ENCODE measurements at places on chromosomes 1 and 21.

GRCh38 chr1:228837817-228838716 is 102.8 kb downstream of the RHOU start:
- DNase-seq: peak; percentile 59

DNA sequence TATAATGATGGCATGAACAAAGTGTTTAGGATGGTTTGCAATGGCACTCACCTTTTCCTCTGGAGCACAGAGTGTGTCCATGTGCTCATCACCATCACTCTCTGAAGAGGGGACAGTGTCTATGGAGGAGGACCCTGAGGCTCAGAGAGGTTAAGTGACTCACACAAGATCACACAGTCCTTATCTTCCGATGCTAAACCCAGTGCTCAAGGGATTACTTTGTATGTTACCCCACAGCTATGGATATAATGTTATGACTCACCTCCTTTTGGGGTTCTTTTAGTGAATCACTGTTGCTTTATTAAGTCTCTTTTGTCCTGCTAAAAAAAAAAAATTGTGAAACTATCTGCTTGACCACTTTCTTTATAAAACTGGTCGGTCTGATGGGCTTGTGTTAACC is 67.6 kb downstream of the TENT5C start:
- DNase-seq: no peak

DNA sequence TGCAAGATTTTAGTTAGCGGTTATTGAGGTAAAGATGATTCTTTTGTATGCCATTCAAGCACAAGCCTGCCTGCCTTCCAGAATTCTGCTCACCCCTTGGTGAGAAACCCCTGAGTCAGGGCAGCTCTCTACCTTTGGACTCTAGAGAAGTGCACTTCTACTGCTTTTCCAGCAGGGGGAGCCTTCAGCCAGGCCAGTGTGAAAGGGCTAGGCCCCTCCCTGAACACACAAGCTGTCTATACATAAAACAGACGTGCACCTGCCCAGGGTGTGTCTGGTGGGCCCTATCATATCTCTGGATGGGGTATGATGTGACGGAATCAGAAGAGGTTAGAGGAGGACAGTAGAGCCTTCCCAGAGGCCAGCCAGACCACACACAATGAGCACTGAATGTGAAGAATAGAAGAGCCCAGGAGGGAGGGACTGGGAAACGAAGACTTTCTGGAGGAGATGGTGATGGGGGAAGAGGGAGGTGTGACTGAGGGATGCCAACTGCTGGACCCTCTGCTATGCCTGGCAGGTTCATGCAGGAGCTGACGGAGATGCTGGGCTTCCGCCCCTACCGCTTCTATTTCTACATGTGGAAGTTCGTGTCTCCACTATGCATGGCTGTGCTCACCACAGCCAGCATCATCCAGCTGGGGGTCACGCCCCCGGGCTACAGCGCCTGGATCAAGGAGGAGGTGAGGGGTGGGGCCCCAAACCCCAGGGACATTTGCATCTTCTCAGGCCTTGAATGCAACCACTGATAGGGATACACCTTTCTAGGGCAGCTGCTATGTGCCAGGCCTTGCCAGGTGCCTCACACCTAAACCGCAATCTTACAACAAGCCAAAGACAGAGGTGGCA is 13.0 kb upstream of the KCNC4 start:
- peak; percentile 40 for DNase-seq

DNA sequence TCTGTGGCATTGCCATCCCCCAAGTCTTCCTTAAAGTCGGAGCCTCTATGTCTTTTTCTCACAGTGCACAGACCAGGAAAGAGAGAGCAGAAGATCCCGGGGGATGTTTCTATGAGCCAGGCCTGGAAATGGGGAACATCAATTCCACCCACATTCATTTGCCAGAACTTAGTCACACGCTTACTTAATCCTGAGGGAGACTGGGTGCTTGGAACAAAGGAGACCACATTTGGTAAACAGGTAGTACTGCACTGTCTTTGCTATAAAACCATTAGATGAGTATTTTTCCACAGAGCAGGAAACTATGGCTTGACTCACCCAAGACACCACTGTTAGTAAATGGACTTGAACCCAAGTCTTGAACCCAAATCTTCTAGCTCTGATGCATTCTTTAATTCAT is 60.7 kb upstream of the CTTNBP2NL start:
- DNase-seq: no peak

DNA sequence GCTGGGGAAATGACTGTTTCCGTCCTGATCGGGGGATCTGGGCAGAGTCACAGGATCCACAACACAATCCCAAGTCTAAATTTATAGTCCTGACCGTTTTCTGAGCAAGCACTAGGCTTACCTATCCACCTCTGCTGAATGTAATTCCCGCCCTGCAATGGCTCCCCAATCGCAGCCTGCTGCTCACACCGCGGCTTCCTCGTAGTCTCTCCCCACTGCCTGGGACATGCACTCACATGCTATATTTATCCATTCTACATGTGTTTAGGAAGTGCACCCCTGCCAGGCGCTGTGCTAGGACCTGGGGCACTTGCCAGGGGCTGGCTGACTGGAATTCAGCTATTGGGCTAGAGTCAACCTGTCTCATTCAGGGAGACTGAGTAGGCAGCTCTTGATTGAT is 246.6 kb upstream of the CSF3R start:
- no peak for DNase-seq

DNA sequence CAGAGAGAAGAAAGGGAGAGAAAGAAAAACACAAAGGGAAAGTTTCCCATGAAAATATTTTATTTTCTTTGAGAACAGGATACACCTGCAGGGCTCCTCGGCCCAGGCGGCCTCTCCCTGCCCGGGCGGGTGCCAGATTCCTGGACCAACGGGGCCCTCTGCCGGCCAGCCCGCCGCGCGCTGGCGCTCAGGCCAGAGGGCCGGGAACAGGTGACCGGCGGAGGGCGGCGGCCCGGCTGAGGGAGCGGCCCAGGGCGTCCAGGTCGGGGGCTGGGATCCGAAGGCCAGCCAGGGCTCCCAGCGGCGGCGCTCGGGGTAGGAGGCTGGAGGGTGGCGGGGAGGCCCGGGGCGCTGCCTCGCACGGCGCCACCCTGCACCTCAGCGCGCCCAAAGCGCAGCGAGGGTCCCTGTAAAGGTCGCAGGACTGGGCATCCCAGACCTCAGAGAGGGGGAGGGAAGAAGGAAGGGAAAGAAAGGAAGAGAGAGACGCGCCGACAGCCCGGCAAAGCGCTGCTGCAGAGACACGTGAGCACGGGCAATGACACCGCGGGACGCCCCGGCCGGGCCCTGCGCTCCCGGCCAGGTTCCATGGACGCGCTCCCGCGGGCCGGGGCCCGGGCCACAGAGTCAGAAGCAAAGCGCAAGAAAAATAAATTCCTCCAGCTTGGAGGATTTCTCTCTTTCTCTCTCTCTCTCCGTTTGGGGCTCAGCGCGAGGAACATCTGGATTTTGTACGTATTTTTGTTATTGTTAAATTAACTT is 927 bp downstream of the WNT9A start:
- DNase-seq: peak; percentile 83

GRCh38 chr1:54221867-54222484 is 22.0 kb downstream of the MRPL37 start:
- no peak for DNase-seq

DNA sequence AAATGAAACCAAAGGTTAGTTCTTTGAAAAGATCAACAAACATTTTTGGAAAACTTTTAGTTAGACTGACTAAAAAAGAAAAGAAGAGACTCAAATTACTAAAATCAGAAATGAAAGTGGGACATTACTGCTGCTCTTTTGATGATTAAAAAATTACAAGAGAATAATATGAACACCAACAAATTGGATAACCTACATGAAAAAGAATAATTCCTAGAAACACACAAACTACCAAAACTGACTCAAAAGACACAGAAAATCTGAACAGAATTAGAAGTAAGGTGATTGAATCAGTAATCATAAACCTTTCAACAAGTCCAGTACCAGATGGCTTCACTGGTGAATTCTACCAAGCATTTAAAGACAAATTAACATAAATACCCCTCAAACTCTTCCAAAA is 5.6 kb downstream of the KIFAP3 start:
- DNase-seq: no peak

DNA sequence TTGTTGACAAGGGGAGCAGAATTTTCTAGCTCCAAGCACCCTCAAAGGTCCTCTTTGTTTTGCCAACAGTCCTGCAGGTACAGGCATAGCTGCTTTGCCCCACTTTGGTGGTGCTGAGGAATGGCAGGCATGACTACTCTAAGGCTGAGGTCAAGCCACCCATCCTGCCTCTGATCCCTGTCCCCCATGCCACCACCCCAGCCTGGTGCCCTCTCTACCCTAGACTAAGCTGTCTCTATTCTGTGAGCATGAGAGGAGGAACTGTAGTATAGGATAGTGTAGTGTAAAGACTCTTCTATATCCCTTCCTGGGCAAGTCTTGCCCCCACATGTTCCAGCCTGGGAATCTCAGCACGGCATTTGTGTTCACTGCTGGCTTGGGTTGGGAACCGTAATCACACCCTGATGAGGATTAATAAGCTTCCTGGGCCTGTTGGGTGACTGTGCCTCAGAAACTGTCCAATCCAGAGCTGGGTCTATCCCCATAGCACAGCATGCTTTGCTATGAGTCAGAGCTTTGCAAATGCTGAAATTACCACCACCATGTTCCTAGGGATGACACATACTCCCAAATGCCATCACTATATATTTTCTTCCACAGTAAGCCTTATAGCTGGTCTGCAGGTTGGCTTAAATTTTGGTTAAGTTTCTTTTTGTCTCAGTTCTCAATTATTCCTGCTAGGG is 105.7 kb upstream of the PPP2R5A start:
- DNase-seq: no peak
